ENCODE measurements at places on chromosomes 5 and 9.

DNA sequence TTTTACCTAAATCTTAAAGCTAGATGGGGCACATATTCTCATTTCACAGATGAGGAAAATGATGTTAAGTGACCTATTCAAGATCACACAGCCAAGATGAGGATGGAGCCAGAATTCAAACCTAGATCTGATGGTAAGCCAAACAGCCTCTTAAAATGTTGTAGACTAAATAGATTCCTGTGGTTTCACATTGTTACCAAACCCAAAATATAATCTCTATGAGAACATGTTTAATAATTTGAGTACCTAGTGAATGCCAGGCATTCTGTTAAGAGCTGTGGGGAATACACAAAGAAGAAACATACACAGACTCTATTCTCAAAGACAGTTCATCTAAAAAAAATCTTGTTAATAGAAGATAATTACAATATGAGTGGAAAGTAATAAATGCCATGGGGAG is 25.2 kb downstream of the HOMER1 start:
- DNase-seq, result no peak

DNA sequence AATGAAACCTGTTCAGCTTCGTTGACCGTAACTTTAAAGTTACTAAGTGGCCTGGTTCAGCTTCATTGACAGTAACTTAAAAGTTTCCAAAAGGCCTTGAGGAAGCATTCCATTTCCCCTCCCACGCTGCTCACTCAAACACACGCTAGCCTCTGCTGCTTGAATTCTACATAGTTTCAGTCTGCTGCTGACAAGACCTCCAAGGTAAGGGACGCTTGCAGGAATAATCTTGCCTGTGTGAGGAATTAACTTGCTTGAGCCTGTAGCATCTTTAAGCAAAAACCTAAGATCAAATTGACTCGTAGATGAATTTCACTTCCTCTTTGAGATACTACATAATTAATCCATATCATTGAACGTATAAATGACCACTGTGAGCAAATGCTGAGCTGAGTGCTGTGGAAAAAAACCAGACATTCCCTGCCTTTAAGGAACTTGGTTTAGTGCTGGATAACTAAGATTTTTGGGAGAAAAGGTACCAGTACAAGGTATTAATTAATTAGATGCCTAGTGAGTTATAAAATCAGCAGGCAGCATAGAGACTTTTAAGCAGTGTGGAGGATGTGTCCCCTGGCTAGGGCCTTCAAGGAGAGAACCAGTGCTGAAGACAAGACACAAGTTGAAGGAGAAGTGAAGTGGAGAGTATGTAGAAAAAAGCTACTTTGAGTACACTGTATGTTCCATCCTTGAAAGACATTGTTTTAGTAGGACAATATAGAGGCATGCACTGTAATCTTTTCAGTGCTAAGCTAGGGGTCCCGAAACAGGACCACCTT is 39.2 kb downstream of the GRAMD2B start:
- no peak for DNase-seq

GRCh38 chr5:73152411-73153388 is 20.3 kb upstream of the TMEM174 start:
- no peak for DNase-seq

- peak; percentile 66 for DNase-seq
Observed at GRCh38 chr9:19229595-19230354, 718 bp upstream of the DENND4C start.

DNA sequence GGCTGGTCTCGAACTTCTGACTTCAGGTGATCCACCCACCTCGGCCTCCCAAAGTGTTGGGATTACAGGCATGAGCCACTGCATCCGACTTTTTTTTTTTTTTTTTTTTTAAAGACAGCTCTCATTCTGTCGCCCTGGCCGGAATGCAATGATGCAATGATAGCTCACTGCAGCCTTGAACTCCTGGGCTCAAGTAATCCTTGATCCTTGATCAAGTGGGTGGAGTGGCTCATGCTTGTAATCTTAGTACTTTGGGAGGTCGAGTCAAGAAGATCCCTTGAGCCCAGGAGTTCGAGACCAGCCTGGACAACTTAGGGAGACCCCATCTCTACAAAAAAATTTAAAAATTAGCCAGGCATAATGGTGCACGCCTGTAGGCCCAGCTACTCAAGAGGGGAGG is 8.1 kb downstream of the SEC24A start:
- DNase-seq, result no peak

- DNase-seq, result no peak
Observed at GRCh38 chr5:9468060-9468388, 77.9 kb downstream of the SEMA5A start.

- no peak for DNase-seq
Observed at GRCh38 chr9:70571258-70571657, 156.8 kb upstream of the KLF9 start.

DNA sequence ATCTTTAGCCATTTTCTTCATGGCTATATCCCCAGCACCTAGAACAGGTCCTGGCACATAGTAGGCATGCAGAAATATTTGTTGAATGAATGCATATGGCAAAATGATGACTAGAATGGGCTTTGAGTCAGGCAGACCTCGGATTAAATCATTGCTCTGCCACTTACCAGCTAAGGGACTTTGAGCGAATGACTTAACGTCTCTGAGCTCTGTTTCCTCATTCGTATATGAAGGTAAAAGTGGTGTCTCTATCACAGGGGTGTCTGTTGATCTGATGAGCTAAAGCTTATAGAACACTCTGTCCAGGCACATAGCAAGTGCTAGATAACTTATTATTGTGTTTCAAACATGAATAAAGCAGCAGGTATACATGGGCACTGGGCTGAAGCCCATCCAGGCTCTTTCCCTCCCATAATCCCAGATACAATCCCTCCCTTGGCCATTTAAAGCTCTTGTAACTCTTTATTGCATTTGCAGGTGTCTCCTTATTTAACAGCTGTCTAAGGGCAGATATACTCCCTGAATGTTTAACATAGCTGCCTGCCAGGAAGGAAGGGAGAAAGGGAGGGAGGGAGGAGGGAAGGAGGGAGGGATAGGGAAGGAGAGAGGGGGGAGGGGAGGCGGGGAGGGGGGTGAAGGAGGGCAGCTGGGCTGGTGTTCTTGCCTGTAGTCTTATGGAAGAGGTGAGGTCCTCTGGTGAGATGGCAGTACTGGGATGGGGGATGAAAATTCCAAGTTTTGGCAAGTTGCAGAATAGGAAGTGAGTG is 23.2 kb upstream of the STXBP1 start:
- DNase-seq, result no peak

DNA sequence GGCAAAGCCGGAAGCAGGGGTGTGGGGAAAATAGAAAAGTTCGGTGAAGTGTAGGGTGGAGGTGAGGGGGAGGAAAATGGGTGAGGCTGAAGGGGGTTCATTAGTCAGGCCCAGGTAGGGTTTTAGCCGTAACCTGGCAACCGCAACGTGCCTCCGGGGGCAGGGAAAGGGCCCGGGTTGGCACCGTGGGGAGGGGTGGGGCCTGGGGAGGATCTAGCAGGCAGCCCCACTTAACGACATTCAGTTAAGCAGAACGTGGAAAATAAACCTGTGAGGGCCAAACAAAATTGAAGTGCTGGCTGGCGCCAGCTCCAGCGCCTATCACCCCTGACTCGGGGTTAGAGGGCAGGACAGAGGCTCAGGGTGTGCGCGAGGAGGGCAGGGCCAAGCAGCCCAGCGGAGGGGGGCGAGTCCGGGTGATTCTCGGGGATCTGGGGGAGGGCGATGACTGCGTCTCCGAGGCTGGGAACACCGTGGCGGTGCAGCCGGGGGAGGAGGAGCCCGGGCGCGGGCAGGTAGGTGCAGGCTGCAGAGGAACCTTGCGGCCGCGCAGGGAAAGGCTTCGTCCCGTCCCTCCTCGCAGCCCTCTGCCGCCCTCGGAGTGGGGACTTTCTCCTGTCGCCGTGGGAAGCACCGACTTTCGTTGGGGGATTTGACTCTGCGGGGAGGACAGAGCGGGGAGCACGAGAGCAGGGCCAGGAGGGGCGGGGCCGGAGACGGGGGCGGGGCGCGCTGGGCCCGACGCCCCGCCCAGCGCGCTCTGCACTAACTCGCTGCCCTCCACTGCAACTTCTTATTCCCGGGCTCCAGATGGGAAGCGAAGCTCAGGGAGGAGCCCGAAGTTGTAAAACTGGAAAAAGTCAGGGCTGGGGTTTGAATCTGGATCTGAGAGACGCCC is 5.1 kb downstream of the RGS14 start:
- DNase-seq, result peak; percentile 82

- no peak for DNase-seq
Observed at GRCh38 chr5:169577951-169578350, 5.6 kb upstream of the SPDL1 start.

- DNase-seq, result peak; percentile 85
Observed at GRCh38 chr9:126722922-126723806, 81.7 kb upstream of the ZBTB43 start.

DNA sequence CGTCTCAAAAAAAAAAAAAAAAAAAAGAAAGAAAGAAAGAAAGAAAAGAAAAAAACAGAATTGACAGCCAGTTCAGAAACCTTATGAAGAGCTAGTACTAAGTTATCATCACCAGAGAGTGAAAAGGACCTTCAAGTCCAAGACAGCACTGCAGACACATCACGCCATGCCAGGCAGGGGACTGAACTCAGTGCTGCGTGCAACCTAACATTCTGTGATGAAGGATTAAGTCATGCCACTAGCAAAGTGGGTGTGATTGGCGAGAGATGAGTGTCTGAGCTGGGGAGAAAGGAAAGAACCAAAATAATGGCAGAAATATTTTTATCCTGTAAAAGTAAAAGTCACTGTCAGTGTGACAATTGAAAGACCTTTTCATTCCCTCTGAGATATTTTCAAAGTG is 54.7 kb downstream of the MAP1B start:
- DNase-seq, result no peak

- DNase-seq, result no peak
Observed at GRCh38 chr5:142446131-142446959, 121.5 kb upstream of the SPRY4 start.

Measured in CD4-positive, alpha-beta T cell treated with Interleukin-12 subunit alpha and Interleukin-12 subunit beta, for 1 hour (primary cell).